ENCODE measurements at places on chromosomes 12 and 14.

DNA sequence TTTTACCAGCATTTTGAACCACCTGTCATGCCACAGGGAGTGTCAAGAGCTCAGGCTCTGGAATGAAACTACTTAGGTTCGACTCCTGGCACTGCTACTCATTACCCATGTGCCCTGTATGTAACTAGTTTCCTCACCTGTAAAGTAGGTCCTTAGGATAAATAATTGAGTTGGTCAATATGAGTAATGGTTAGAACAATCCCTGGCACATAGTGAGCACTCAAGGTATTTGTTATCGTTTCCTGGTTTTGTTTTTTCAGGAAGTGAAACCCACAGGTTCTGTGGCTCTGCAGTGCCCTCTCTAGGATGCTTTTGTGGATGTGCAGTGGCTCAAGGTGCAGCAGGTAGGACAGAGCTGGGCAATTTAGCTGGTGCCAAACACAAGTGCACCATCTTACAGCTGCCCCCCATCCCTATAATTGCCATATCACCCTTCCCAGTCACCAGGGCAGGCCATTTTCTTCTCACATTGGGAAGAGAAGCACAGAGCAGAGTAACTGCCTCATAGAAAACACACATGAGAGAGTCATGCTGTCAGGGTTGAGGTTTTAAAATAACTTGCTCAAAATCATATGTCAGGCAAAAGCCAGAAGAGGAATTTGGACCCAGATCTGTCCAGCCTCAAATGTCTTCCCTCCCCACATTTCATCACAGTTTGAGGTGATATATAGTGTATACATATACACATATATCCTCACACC lies 297.5 kb downstream of the RPAP3 start:
- no peak for DNase-seq

DNA sequence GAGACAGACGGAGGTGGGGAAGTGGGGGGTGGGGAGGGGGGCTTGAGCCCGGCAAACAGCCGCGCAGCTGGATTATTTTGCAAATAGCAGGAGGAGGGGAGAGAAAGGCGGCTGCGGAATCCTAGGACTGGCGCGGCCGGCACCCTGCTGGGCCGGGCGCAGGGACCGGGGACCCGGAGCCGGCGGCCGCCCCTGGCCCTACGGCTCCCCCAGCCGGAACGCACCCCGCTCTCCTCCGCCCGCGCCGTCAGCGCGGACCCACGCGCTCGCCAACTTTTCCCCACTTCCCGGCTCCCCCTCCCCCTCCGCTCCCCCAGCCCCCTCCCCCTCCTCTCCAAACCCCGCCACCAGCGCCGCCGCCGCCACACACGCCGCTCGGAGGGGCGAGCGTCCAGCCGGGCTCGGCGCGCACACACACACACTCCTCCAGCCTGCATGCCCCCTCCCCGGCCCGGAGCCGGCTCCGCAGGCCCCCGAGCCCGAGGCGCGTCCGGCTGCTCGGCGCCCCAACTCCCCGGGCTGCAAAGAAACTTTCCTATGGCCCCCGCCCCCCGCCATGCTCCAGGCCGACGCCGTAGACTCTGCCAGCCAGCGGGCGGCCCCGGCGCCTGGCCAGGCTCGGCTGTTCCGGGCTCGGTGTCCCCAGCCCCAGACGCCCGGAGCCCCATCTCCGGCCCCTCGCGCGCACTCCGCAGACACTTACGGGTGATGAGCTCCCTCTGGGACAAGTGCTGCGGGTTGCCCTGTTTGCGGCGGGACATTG lies 1.4 kb downstream of the BCL11B start:
- peak; percentile 65 for DNase-seq

DNA sequence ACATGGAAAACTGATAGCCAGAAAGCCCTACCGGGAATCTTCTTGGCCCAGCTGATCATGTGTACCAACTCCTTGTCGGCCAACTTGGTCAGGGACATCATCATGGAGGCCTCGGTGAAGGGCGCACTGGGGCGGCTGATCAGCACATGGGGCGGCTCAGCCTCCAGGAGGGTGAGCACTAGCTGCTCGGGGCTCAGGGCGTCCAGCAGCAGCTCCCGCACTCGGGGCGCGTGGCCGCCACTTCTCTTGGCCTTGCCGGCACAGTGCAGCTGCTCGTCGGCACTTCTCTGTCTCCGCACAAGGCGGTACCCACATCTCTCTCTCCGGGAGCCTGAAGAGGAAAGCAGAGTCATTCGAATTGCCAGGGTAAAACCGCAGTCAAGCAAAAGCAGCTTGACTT lies 33.8 kb downstream of the ESR2 start:
- DNase-seq: no peak

- DNase-seq: no peak
These were observed 854.0 kb upstream of the SEL1L start for GRCh38 chr14:82387699-82388098.

- no peak for DNase-seq
These were observed 163.3 kb upstream of the SFSWAP start for GRCh38 chr12:131547555-131547954.

DNA sequence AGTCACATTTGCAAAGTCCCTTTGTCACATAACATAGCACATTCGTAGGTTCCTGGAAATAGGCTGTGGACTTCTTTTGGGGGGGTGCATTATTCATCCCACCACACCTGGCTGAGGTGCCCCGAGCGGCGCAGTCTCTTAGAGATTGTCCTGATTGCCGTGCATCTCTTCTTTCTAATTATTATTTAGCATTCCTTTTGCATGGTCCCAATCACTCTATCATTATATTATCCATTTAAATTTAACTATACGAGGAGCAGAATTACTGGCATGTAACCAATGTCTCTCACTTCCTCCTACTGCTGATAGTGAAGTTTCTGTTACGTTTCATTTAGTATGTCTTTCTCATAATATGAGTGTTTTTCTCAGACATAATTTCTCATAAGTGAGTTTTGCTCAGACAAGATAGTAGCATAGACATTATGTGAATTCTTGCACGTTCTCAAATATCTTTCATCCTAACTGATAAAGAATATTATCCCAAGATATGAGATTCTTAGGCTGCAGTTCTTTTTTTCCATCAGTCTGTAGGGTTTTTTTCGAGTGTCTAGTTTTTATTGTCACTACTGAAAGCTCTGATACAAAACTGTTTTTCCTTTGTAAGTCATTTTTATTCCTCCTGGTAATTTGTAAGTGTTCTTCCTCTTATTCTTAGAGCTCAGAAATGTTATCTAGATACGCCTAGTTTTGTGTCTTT lies 444.3 kb downstream of the NELL2 start:
- DNase-seq: no peak

- DNase-seq: no peak
These were observed 106.4 kb downstream of the PRKD1 start for GRCh38 chr14:29821242-29821641.

DNA sequence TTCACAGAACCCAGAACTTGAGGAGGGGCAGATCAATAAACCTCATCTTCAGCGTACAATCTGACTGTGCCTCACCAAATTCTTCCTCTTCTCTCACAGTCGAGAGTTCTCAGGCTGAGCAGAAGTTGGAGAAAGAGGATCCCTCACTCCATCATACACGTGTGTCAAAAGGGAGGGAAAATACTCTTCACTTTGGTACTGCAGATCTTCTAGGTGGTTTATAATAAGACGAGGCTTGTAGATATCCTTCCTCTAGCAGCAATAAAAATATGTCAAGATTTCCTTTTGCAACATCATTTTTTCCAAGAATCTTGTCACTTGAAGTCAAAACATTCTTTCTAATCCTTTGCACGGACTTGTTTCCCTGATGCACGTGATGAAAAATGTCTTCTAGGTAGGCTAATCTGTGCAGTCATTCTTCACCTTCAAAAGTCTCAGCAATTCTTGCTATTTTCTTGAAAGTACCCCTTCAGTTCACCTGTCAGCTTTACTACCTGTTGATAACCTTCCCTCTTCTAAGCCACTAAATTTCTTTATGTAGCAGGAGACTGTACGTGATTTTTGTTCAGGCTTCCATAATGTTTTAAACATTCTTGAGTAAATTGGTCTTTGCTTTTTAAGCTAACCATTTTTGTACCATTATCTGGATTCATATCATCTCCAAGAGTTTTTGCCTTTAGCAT lies 214.1 kb downstream of the NUAK1 start:
- DNase-seq: no peak

DNA sequence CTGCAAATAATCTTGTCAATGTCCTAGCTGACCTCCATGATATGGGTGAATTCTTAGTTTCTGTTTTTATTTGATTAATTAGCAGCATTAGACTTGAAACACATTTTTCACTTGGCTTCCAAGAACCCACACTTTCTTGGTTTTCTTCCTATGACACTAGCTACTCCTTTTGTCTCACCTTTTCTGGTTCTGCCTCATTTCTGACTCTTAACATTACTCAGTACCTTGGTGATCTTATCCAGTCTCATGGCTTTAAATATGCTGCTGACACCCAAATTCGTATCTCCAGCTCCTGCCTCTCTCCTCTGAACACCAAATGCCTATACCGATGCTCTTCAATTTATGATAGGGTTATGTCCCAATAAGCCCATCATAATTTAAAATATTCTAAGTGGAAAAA lies 32.0 kb upstream of the SSTR1 start:
- DNase-seq: no peak

GRCh38 chr14:92595267-92595666 lies 81.7 kb downstream of the RIN3 start:
- no peak for DNase-seq

DNA sequence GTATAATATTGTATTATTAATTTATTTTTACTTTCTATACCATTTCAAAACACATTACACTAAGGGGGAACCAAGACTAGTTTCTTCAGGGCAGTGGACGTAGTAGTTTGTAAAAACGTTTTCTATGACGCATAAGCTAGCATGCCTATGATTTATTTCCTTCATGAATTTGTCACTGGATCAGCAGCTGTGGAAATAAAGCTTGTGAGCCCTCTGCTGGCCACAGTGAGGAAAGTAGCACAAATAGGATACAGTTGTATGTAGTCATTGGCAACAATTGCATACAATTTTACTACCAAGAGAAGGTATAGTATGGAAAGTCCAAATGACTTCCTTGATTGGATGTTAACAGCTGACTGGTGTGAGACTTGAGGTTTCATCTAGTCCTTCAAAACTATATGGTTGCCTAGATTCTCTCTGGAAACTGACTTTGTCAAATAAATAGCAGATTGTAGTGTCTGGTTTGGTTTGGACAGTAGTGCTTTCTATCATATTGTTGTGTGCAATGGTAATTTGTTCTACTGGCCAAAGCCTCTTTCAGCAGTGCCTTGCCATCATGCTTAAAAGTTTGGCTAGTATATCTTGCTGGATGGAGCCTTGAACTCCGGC lies 24.3 kb upstream of the PLEKHD1 start:
- DNase-seq: peak; percentile 61

DNA sequence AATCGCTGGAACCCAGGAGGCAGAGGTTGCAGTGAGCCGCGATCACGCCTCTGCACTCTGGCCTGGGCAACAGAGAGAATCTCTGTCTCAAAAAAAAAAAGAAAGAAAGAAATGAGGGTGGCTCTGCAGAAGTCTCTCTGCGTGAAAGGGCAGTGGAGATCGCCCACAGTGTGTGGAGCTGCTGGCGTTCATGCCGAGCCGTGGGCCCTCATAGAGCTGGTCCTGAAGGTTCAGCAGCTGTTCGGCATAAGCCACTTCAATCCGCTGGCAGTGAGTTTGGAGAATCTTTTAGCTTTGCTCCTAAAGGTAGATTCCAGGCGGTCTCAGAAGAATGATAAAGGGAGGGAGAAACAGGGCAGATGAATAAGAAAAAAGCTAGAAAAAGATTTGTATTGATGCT lies 36.7 kb upstream of the ATP2A2 start:
- DNase-seq: no peak

DNA sequence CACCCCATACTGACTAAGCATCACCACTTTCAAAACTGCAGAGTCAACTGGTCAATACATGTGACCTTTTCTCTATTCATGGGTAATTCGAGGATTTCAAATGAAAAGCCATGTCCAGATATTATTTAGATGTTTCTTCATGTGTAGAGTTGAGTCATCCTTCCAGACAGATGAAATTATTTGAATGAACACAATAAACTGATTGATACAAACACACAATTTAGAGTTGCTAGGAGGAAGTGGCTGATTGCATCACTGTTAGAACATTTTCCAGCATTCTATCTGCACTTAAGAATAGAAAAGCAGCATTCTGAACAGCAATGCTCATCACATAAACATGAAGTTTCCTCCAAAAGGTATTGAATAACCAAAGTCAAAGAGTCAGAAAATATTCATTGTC lies 273.5 kb upstream of the SOX5 start:
- DNase-seq: no peak

DNA sequence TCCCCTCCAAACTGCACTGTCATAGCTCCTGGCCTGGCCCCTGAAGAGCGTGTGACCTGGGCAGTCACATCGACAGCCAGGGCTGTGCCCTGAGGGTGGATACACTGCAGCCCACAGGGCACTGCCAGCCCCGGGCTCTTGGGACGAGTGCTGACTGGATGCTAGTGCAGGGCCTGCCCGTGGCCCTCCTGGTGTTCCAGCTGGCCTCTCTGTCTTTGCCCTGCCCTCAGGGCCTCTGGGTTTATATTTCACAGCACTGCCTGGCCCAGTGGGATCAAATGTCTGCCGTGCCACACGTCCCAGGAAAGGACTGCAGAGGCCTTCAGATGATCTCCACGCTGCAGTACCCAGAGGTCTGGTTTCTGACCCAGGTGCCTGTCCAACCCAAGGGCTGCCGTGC lies 10.1 kb upstream of the CCDC197 start:
- DNase-seq: no peak

- DNase-seq: peak; percentile 51
These were observed 3.2 kb upstream of the ZNF839 start for GRCh38 chr14:102316338-102316742.

DNA sequence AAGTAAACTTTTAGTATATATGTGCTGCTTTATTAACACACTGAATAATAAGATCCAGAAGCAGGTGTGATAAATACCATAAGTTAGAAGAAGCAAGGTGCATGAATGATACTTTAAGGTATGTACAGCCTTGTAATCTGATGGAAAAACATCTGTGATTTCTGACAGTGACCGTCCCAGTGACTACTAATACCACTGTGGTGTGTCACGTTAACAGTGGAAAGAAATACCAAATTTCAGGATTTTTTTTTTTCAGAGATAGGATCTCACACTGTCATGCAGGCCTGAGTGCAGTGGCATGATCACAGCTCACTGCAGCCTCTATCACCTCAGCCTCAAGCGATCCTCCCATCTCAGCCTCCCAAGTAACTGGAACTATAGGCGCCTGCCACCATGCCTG lies 21.5 kb downstream of the SDS start:
- DNase-seq: no peak

DNA sequence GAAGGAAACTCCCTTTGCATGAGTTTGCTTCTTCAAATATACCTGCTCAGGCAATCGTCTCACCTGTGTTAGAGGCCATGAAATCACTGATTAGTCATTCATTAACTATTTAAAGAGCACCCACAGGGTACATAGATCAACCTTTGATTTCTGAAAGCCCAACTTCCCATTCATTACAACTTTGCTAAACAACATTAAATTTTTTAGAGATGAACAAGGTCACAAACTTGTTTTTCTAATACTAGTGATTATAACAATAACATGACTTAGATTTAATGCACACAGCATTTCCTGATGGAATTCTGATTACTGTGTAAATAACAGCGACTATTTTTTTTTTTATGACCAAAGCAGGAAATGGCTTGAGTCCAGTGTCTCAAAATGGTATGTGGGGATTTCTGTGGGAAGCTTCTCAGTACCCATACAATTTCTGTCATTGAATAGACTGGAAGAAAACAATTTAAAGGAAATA lies 5.4 kb upstream of the ERO1A start:
- no peak for DNase-seq

GRCh38 chr14:77000340-77001270 lies 27.9 kb downstream of the IRF2BPL start:
- peak; percentile 42 for DNase-seq

Data from NCI-H345 (cell line).